ENCODE measurements at places on chromosomes 4 and X. TPM values are rescaled to one million over a fixed set of nuclear protein-coding genes. Genes with fewer than 3 reads are reported as not detected.

The AWAT2 gene
- polyA plus RNA-seq, result not detected

The GPC4 gene
- polyA plus RNA-seq, result 25.2 TPM

The USP26 gene
- polyA plus RNA-seq, result not detected

The HPSE gene
- polyA plus RNA-seq, result 1.5 TPM

The NOCT gene
- polyA plus RNA-seq, result 6.1 TPM

The UGT2A3 gene
- polyA plus RNA-seq, result 75.4 TPM

The PIR gene
- 3.6 TPM for polyA plus RNA-seq

The MAGEA10 gene
- not detected for polyA plus RNA-seq

The HS3ST1 gene
- polyA plus RNA-seq, result 1.9 TPM

The SYTL4 gene
- 23.0 TPM for polyA plus RNA-seq

The LETM1 gene
- 25.2 TPM for polyA plus RNA-seq

The ENAM gene
- 7.0 TPM for polyA plus RNA-seq

The ODAPH gene
- 0.19 TPM for polyA plus RNA-seq

The PAGE2B gene
- polyA plus RNA-seq, result not detected

The XAGE3 gene
- not detected for polyA plus RNA-seq

The STS gene
- polyA plus RNA-seq, result 5.5 TPM

The SLC16A2 gene
- polyA plus RNA-seq, result 34.2 TPM
